ENCODE measurements at places on chromosomes 7 and 10. TPM values are rescaled to one million over a fixed set of nuclear protein-coding genes. Genes with fewer than 3 reads are reported as not detected.

DNA sequence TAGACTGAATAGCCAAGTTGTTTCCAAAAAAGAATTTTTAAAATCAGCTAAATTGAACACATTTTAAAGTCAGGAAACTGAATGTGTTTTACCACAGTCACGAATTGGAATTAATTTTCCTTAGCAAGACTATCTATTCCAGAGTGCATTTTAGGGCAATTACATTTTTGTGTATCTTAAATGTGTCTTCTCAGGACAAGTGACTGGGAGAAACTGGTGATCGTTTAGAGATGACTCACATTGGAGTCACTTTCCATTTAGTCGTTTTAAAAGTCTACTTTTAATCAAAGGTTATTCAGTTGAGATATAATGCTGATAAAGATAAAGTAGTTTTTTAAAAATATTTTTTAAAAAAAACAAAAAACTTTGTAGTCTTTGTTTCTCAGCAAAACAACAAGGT lies 191.7 kb upstream of the SLC26A5 start:
- no peak overlapping the region for H3K27ac ChIP-seq
- H3K36me3 ChIP-seq = no peaks in the 10 kb centered on the region
- no peak for DNase-seq
- H3K27me3 ChIP-seq = no peaks in the 10 kb centered on the region
- no peaks in the 10 kb centered on the region for H3K4me1 ChIP-seq

GRCh38 chr7:74718336-74718735 lies 55.5 kb upstream of the NCF1 start:
- H3K4me1 ChIP-seq = peaks cover 12% of the 10 kb centered on the region
- H3K4me3 ChIP-seq = no peak overlapping the region
- H3K36me3 ChIP-seq = no peaks in the 10 kb centered on the region
- no peak for DNase-seq

DNA sequence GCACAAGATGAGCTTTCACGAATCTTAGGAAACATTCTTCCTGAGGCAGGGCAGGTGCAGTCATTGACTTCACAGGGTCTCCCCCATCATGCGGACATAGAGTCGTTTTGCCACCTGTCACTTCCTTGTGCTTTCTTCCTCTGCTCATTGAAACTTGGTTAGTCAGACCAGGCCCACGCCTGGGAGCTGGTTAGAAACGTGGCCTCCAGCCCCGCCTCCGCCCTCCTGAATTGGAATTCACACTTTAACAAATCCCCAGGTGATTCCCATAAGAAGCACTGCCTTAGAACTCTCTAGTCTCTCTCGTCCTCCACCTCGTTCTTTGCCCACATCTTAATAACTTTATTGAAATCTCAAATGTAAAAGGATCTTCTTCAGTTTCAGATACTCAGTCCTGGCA lies 265.5 kb upstream of the FZD8 start:
- no peak overlapping the region for H3K4me3 ChIP-seq
- no peaks in the 10 kb centered on the region for H3K4me1 ChIP-seq
- H3K27ac ChIP-seq = no peak overlapping the region

DNA sequence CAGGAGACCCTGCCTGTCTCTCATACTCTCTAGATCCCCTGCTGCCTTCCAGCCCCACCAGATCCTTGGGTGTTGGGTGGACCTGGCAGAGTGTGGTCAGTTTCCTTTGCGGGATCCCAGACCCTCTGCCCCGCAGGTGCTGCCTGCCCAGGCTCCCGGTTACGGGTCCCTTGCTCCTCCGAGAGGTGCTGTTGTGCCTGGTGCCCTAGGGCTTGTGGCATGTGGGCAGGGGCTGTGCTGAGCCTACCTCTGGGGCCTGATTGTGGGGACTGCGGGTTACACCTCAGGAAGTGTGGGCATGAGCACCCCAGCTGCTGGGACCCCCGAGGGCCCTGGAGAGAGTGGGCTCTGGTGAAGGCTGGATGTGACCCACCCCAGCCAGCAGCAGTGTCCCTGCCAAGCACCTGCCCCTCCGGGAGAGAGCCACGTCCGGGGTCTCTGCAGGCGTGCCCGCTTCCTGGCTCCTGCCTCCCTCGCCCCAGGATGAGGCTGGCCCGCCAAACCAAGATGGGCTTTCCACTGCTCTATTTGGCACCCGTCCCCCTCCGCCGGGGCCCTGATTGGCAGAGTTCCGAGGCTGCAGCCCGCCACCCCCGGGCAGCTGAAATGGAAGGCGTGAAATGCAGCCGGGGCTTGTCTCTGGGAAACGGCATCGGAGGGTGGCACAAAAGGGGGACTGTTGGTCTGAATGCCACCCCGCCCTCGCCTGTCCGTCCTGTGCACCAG lies 17.0 kb downstream of the CLIP2 start:
- no peak for DNase-seq
- no peaks in the 10 kb centered on the region for H3K36me3 ChIP-seq
- no peak overlapping the region for H3K27ac ChIP-seq

Gene PITX3
- total RNA-seq = not detected

Gene FGL2
- total RNA-seq = not detected

Gene TRPV5
- total RNA-seq = not detected
